ENCODE measurements at places on chromosomes 6 and 20. TPM values are rescaled to one million over a fixed set of nuclear protein-coding genes. Genes with fewer than 3 reads are reported as not detected.

Gene SLC22A2
- not detected for total RNA-seq

DNA sequence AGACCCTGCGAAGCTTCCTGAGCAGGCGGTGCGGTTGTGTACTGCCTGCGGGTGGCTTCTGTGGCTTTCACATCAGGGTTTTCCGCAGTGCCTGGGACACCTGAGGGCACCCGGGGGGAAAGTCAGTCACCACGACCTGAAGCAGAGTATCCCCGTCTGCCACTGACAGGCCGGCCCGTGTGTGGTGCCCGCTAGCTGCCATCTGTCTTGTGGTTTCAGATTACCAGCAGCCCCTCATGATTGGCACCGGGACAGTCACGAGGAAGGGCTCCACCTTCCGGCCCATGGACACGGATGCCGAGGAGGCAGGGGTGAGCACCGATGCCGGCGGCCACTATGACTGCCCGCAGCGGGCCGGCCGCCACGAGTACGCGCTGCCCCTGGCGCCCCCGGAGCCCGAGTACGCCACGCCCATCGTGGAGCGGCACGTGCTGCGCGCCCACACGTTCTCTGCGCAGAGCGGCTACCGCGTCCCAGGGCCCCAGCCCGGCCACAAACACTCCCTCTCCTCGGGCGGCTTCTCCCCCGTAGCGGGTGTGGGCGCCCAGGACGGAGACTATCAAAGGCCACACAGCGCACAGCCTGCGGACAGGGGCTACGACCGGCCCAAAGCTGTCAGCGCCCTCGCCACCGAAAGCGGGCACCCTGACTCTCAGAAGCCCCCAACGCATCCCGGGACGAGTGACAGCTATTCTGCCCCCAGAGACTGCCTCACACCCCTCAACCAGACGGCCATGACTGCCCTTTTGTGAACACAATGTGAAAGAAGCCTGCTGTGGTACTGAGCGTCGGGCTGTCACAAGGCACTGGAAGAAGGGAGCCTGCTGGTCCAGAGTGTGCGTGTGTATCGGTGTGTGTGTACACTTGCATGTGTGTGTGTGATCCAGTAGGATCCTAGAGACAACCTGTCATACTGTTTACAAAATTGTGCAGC lies 54.4 kb downstream of the GOPC start:
- peak; percentile 93 for DNase-seq

Gene GGTLC1
- not detected for total RNA-seq

Gene SIM1
- total RNA-seq: 3.8 TPM

DNA sequence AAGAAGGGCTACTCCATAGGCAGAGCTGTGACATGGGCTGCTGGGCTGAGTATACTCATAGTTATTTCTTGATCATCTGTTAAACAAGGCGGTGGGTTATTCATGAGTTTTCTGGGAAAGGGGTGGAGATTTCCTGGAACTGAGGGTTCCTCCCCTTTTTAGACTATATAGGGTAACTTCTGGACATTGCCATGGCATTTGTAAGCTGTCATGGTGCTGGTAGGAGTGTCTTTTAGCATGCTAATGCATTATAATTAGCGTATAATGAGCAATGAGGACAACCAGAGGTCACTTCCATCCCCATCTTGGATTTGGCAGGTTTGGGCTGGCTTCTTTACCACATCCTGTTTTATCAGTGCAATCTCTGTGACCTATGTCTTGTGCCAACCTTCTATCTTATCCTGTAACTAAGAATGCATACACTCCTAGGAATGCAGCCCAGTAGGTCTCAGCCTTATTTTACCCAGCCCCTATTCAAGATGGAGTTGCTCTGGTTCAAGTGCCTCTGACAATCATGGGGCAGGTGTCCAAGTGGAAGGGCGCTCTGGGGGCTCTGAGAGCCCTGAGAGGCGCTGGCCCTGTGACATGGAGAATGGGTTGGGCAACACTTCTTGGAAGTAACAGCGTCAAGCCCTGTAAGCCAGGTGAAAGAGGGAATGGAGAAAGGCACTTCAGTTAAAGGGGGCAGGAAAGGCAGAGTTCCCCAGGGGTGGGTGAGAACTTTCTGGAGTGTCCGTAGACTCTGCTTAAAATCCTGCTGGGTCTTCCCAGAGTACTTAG lies 354.2 kb upstream of the SULF2 start:
- no peak for DNase-seq

GRCh38 chr20:14319704-14320103 lies 17.7 kb downstream of the FLRT3 start:
- no peak for DNase-seq

GRCh38 chr20:23244156-23244915 lies 106.3 kb upstream of the NXT1 start:
- DNase-seq: no peak

DNA sequence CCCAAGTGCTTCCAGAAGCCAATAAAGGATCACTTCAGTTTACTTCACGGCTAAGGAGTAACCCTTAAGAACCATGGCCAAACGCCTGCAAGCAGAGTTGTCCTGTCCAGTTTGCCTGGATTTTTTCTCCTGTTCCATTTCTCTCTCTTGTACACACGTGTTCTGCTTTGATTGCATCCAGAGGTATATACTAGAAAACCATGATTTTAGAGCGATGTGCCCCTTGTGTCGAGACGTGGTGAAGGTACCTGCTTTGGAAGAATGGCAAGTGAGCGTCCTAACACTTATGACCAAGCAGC lies 2.5 kb downstream of the RFPL4B start:
- DNase-seq: no peak

- no peak for DNase-seq
These were observed 833.8 kb upstream of the CITED2 start for GRCh38 chr6:140208286-140208685.
